Renal cortex interstitium (tissue), 15 donors: ENCODE measurements at places on chromosomes 5 and 9.

DNA sequence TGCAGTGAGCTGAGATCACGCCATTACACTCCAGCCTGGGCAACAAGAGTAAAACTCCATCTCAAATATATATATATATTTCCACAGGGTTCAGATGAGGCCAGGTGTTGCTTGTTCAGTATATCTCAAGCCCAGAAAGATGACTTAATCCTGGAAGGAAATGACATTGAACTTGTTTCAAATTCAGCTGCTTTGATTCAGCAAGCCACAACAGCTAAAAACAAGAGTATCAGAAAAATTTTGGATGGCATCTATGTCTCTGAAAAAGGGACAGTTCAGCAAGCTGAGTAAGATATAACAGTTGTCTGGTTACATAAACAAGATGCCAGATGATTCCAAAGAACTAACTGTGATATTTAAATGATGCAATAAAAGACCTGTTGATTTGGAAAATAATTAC lies 352.0 kb downstream of the KCTD16 start:
- DNase-seq, result no peak

- no peak for DNase-seq
Measured at GRCh38 chr9:27350382-27350976, 53.5 kb upstream of the EQTN start.

- no peak for DNase-seq
Measured at GRCh38 chr5:56817263-56818014, 2.1 kb downstream of the MAP3K1 start.

GRCh38 chr9:127347831-127348776 lies 48.9 kb upstream of the SLC2A8 start:
- no peak for DNase-seq

- DNase-seq, result no peak
Measured at GRCh38 chr5:171956887-171957495, 49.4 kb downstream of the FBXW11 start.

GRCh38 chr5:160092960-160093707 lies 26.1 kb downstream of the PWWP2A start:
- no peak for DNase-seq

- DNase-seq, result no peak
Measured at GRCh38 chr5:83066548-83067110, 10.6 kb downstream of the TMEM167A start.

DNA sequence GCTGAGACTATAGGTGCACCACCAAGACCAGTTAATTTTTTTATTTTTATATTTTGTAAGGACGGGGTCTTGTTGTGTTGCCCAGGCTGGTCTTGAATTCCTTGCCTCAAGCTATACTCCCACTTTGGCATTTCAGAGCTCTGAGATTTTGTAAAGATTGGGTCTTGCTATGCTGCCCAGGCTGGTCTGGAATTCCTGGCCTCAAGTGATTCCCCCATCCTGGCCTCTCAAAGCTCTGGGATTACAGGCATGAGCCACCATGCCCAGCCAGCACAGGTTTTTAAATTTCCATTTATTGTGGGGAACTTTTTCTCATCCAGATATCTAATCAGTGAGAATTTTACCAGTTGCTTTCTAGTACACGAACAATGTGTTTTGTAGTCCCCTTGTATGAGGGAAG lies 156.1 kb upstream of the VLDLR start:
- no peak for DNase-seq

GRCh38 chr5:92544036-92544435 lies 1037.0 kb downstream of the NR2F1-AS1 start:
- DNase-seq, result no peak

DNA sequence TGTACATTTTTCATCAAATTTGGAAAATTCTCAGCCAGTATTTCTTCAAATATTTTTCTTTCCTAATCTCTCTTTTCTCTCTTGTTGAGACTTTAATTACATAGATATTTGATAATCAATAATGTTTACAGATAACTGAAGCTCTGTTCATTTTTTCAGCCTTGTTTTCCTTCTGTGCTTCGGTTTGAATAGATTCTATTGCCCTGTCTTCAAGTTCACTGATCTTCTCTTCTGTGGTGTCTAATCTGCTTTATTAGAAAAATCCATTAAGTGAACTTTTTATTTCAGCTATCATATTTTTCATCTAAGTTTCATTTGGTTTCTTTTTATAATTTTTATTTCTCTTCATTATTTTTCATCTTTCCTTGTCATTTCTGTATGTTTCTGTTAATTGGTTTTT lies 54.1 kb downstream of the AMBP start:
- no peak for DNase-seq

- no peak for DNase-seq
Measured at GRCh38 chr5:37490120-37490810, 111.1 kb downstream of the WDR70 start.

DNA sequence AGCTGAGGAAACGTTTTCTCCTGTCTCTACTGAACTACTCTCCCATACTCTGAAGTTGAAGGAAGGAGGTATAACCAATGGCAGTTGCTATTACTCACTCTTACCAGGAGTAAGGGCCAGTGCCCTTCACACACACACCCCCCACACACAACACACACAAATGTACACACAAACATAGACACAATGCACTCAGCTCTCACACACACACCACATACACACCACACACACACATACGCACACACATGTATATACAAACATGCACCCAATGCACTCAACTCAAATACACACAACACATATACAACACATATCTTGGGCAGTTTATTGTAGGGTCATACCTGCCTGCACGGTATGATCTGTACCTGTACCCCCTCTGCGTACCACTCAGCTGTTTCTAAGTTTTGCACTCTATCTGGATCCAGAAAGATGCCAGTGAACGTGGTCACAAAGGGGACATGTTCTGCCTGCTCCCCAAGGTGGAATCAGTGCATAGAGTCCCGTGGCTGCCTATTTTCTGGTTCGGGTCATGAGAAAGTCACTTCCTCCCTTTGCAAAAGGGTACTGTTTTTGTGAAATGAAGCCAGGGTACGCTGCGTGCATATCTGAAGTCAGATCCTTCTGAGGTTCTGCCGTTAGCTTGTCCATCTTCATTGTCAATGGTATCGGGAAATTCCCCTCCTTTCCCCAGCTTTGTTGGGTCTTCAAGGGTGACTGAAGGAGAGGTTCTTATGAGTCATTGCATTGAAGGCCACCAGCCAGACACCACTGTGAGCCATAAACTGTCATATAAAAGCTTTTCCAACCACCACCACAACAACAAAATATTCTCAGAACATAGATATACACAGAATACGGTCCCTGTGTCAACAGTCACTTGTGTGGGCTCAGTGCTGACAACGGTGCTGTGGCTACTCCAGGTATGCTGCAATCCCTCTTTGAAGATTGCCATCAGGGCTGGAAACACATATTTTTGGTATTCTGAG lies 131.9 kb downstream of the UGCG start:
- no peak for DNase-seq

DNA sequence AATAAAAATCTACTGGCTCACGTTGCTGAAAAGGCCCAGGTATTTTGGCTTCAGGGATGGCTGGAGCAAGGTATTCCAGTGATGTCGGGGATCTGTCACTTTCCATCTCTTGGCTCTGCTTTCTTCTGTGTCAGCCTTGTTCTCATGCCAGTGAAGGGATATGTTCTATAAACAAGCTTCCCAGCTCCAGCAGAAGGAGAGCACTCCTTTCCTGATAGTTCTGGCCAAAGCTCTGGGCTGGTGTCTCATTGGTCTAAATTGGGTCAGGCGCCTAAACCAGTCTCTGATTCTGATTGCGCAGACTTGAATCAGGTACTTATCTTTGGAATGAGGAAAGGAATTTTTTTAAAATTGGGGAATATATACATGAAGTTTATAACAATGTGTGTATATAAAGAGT lies 5.1 kb downstream of the SNX30 start:
- no peak for DNase-seq

DNA sequence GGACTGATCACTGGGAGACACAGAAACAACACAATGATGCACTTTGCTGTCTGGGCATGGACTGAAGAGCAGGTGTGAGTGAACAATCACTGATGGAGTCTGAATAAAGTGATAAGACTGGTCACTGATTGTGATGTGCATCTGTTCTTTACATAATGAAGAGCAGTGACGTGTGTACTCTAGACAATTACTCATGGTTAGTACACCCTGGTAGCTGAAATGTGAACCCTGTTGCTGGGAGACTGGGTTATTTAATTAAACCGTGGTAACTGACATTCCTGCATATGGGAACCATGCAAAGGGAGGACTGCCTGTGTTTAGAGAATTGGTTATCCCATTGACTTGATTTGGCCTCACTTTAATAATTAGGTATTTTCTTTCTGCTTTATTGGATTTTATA lies 202.9 kb downstream of the NR2F1-AS1 start:
- no peak for DNase-seq

GRCh38 chr9:114186605-114187289 lies 31.4 kb downstream of the COL27A1 start:
- DNase-seq, result no peak

GRCh38 chr5:167147879-167148278 lies 1143.6 kb upstream of the WWC1 start:
- no peak for DNase-seq

DNA sequence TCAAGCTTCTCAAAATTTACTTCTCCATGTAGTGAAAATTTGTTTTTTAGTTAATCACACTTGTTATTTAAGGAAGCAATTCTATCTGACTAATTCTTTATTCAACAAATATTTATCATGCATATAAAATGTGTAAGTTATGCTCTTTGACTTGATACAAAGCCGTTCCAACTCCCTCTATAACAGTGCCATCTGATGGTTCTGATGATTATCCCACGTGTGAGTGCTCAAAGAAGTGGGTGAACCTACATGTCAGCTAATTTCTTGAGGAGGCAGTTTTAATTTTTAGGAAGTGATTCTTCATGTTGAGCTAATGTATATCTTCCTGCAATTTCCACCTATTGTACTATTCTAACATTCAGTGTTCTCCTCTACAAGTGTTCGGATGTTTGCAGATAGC lies 88.8 kb upstream of the BRINP1 start:
- DNase-seq, result no peak

DNA sequence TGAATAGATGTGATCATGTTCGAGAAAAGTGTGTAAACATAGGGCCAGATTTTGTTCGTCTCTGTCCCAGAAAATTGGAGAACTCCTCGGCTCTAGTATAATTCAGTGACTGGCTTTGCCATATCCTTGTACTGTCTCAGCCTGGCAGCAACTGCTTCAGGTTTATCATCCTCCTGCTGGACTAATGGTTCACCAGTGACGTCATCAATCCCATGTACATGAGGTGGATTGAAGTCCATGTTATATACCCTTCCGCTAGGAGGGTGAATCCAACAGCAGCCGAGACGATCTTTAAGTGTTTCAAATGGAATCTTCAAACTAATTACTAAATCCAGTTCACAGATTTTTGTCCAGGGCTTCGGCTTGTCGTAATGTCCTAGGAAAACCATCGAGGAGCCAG lies 17.1 kb upstream of the PLPP1 start:
- DNase-seq, result no peak

- DNase-seq, result no peak
Measured at GRCh38 chr9:116060631-116061030, 93.0 kb upstream of the PAPPA start.

DNA sequence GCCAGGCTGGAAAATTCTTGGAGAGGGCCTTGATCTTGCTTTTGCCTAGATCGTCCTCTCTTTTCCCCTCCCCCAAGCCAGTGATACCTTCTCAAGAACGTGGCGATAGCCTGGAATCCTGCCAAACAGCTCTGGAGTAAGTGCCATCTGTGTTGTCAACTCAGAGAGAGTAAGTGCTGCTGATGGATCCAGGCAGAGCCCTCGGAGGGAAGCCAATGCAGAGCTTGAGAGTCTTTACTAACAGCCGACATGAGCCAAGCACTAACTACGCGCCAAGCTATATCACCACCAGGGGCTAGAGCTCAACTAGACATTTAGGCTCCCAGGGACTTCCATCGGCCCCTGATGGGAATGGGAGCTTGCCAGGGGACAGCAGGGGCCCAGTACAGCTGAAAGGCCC lies 17.6 kb downstream of the RAPGEF1 start:
- no peak for DNase-seq

- DNase-seq, result no peak
Measured at GRCh38 chr5:109929911-109930310, 240.2 kb downstream of the MAN2A1 start.

DNA sequence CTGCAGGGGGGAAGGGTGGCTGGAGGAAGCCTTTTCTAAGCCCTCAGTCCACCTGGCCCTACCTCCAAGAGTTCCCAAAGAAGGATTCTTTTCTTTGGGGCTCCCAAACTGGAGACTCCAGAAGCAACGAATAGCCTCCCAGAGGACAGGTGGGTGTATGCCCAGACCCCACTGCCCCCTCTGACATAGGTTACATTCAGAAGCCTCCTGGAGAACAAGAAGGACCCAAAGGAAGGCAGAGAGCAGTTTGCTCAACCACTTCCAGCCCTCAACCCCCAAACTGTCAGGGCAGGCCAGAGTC lies 10.3 kb downstream of the HK3 start:
- no peak for DNase-seq

- no peak for DNase-seq
Measured at GRCh38 chr9:123046406-123047195, 13.1 kb downstream of the GPR21 start.

- DNase-seq, result no peak
Measured at GRCh38 chr9:16361118-16361517, 509.4 kb downstream of the BNC2 start.

- no peak for DNase-seq
Measured at GRCh38 chr9:88980740-88981203, 10.5 kb upstream of the S1PR3 start.
